Thymus (tissue), 14 donors: ENCODE measurements at places on chromosomes 12 and 14.

DNA sequence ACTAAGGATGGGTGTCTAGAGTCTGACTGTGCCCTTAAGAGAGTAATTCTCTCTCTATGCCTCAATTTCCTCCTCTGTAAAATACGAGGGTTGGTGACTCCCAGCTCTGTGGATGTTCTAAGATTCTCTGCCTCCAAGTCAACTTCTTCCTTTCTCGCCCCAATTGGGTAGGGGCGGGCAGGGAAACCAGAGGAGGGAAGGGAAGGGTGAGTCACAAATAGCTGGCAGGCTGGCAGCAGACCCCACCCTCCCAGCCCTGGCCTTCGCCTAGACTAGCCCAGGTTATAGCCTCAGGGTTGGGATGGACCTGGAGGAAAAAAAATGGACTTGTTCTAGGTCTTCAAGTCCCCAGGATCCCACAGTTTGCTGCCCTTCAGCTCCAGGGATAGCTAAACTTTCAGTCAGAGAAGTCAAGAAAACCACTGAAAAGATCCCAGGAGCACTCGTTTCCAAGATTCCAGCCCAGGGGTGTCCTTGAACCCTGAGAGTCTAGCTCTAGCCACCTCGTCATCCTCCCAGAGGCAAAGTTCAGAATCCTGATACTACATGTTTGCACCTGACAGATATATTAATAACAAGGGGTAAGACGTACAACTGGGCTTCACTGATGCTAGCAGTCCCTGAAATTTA, 2.3 kb downstream of the DGKA start:
- DNase-seq = no peak

- no peak for DNase-seq
Measured at GRCh38 chr12:117807355-117807754, 161.4 kb downstream of the KSR2 start.

DNA sequence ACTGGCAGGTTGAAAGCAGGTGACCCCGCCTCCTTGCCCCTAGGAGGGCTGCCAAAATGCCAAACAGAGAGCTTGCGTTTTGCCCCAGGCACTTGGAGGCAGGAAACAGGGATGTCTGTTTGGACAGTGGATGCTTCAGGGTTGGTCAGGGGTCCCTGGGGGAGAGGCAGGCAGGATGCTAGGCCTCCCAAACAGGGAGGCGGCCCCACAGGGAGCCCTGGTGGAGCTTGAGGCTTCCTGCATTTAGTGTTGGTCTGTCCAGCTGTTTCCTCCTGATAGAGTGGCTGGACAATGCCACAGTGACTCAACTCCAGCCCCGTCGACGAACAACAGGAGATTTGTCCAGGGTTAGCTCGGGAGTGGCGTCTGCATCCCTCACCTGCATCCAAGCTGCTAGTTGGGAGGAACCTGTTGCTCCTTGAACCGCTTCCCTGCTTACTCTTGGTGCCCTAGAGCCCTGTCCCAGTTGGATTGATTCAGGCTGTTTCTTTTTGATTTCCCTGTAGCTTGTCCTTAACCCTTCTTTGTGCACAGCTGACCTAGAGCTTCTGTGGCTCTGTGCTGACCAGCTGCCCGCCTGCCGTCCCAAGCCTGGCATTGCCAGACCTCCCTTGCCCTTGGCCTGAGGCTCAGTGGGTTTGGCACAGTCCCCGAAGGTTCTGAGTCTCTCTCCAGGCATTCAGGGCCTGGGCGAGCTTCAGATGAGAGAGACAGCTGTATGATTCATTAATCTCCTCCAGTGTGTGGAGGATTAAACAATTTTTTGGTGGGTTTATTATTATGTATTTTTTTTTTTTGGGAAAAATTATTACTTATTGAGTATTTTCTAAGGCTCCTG, 45.9 kb downstream of the TSPAN9 start:
- DNase-seq = no peak

DNA sequence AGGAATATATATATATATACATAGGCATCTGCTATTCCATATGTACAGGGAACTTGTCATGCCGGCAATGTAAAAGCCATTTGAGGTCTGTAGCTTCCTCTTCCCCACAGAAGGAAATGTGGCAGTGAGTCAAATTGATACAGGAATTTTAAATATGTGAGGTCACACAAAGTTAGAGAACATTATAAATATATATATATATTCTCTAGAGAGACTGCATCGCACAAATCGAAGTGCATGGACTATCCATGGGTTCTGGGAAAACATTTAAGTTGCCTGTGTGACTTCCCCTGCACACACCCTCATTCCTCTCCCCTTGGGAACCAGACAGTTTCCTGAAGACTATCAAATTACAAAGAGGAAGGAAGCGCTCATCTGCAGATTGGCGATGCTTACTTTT, 100.9 kb upstream of the CCDC91 start:
- no peak for DNase-seq

- DNase-seq = no peak
Measured at GRCh38 chr14:69408331-69408960, 10.0 kb downstream of the SLC39A9 start.

DNA sequence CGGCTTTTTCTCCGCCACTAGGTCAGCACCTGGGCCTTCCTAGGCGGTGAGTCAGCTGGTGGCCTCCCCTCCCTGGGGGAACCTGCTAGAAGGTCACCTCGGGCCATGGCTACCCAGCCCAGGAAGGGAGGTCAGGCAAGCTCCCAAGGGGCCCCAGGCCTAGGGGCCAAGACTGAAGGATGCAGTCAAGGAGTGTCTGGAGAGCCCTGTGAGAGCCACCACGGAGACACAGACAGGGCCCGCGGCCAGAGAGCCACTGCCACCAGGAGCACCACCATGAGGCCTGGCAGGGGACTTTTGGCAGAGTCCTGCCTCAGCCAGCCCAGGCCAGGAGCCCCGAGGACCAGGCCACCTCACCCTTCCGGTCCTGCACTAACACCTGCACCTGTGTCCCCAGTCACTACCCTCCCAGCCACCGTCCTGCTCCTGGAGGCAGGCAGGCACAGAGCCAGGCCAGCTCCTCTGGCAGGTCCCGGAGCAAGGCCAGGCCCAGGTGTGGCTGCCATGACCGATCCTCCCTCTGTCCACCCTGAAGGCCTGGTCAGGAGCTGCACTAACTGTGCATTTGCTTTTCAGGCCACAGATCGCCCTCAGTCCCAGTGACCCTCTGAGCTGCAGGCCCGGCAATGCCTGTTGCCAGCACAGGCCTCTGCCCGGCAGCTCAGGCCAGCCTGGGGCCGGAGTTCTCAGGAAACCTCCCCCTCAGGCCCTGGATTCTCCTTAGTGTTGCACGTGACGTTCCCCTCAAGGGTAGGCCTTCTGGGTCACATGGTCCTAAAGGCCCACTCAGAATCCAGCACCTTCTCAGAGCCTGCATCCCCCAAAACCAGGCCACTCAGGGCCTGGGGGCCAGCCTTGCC, 6.9 kb downstream of the PHETA1 start:
- DNase-seq = no peak

DNA sequence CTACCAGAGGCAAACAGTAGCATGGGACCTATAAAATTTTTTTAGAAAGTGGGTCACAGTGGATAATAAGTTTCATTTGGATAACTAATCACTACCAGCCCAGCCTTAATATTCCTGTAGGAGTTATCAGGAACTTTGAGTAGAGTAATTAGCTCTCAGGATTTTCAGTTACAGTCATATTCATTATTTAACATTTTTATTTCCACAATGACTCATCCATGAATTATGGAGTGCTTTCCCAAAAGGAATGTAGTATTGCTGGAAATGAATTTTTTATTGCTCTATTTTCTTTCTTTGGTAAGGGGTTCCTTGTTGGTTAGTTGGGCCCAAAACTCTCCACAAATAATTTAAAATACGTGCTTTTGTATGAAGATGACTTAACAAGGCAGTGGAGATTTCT, 53.7 kb downstream of the ERC1 start:
- DNase-seq = no peak

- no peak for DNase-seq
Measured at GRCh38 chr12:11906286-11906935, 164.3 kb upstream of the BCL2L14 start.

GRCh38 chr12:31408763-31409162, 82.8 kb upstream of the SINHCAF start:
- DNase-seq = no peak

DNA sequence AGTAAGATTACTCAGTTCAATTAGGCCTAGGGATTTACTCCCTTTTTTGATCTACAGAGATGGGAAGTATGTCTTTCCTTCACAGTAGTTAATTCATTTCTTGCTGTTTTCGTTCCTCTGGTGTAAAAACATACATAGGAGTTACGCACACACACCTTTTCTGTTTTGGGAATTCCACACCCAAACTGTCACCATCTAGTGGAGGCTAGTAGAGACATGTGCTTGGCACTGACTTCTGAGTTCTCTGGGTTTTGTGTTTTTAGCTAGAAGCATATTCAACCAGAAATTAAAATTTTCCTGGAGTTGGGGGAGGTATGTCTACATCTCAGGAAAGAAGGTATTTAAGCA, 1.4 kb downstream of the SUSD6 start:
- DNase-seq = no peak
